Naive thymus-derived CD8-positive, alpha-beta T cell (primary cell): ENCODE measurements at places on chromosomes 3 and 15. TPM values are rescaled to one million over a fixed set of nuclear protein-coding genes. Genes with fewer than 3 reads are reported as not detected.

TRIM71 gene
- not detected for total RNA-seq

ANKUB1 gene
- total RNA-seq, result not detected

LARP6 gene
- not detected for total RNA-seq

CCDC13 gene
- 0.73 TPM for total RNA-seq

NR2E3 gene
- not detected for total RNA-seq

- H3K27ac ChIP-seq, result no peak overlapping the region
- no peaks in the 10 kb centered on the region for H3K27me3 ChIP-seq
- H3K4me1 ChIP-seq, result no peaks in the 10 kb centered on the region
- no peak for DNase-seq
- H3K4me3 ChIP-seq, result no peak overlapping the region
Measured at GRCh38 chr15:52615302-52615701, 46.5 kb upstream of the ARPP19 start.

DNA sequence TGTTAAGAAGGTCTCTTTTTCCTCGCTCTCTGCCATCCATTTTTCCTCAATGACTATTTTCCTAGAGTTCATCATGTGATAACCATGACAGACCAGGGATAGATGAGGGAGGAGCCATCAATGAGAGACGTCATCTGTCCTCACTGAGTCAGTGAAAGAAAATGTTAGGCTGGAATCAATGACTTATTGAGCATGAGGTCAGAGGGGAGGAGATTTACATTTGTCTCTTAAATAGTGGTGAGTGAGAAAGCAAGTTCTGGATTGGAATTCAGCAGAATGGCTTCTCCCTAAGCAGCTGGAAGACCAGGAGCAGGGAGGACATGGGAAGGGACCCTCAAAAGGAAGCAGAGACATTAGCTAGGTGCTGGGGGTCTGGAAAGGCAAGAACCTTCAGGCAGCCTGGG lies 28.2 kb upstream of the USP3 start:
- no peaks in the 10 kb centered on the region for H3K27me3 ChIP-seq
- H3K27ac ChIP-seq, result no peak overlapping the region
- H3K4me1 ChIP-seq, result peaks cover 70% of the 10 kb centered on the region
- H3K4me3 ChIP-seq, result no peak overlapping the region
- DNase-seq, result no peak
- no peaks in the 10 kb centered on the region for H3K36me3 ChIP-seq

DNA sequence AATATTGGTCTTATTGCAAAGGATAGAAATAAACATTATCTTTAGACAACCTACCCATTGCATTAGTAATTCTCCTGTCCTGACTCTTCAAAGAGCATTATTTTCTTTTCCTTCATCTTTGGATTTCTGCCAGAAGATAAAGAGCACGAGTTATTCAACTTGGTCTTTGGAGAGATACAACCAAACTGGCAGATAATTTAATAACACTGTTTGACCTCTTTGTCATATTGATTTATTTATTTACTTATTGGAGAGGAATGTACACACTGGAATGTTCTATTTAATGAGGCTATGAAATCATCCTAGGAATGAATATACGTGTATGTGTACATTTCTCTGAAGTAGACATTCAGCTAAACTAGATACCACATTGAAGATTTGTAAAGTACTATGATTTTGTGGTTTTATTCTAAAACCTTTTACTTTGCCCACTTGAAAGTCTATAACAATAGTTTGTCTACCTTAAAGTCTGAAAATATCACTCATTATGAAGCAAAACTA lies 462.1 kb downstream of the C3orf38 start:
- no peaks in the 10 kb centered on the region for H3K27me3 ChIP-seq
- H3K4me3 ChIP-seq, result no peak overlapping the region
- no peak for DNase-seq
- H3K36me3 ChIP-seq, result no peaks in the 10 kb centered on the region
- no peaks in the 10 kb centered on the region for H3K4me1 ChIP-seq

DNA sequence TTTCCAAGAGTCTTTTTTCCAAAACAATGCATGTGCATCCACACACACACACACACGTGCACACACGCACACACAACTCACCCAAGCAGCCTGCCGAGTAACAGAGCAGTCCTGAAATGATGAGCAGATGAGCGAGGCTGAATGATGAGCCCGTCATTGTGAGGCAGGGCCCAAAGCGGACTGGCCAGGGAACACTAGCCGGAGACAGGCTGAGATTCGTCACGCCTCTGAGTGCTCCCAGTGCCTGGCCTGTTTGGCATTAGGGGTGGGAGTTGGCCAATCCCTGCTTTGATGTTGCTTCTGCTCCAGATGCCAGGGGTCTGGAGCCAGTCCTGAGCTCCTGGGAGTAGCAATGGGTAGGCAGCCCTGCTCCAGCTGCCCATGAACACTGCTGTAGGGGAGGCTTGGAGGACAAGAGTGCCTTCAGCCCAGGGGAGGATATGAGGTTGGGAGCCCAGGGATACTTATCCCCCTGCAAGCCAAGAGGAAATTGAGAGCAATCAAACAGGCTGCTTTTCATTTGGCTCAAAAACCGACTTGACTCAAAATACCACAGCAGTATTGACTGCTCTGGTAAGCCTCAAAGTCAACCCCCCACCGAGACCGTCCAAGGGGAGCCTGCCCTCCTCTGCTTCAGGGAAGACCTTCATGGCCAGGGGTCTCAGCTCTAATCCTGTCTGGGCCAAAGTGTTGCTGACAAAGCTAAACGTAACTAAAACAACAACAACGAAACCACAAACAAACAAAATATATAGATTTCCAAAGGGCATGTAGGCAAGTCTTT lies 22.9 kb downstream of the COLQ start:
- no peak overlapping the region for H3K27ac ChIP-seq
- no peak for DNase-seq
- no peaks in the 10 kb centered on the region for H3K36me3 ChIP-seq
- H3K27me3 ChIP-seq, result no peaks in the 10 kb centered on the region
- no peak overlapping the region for H3K4me3 ChIP-seq

- no peak overlapping the region for H3K4me3 ChIP-seq
- no peaks in the 10 kb centered on the region for H3K36me3 ChIP-seq
- no peaks in the 10 kb centered on the region for H3K27me3 ChIP-seq
- no peak overlapping the region for H3K27ac ChIP-seq
Measured at GRCh38 chr3:178849199-178849910, 222.3 kb downstream of the ZMAT3 start.

GRCh38 chr15:69215314-69216035 lies 55.0 kb downstream of the GLCE start:
- H3K27me3 ChIP-seq, result no peaks in the 10 kb centered on the region
- H3K4me3 ChIP-seq, result no peak overlapping the region
- no peaks in the 10 kb centered on the region for H3K4me1 ChIP-seq
- peaks cover 6% of the 10 kb centered on the region for H3K36me3 ChIP-seq
- H3K27ac ChIP-seq, result no peak overlapping the region
- no peak for DNase-seq

DNA sequence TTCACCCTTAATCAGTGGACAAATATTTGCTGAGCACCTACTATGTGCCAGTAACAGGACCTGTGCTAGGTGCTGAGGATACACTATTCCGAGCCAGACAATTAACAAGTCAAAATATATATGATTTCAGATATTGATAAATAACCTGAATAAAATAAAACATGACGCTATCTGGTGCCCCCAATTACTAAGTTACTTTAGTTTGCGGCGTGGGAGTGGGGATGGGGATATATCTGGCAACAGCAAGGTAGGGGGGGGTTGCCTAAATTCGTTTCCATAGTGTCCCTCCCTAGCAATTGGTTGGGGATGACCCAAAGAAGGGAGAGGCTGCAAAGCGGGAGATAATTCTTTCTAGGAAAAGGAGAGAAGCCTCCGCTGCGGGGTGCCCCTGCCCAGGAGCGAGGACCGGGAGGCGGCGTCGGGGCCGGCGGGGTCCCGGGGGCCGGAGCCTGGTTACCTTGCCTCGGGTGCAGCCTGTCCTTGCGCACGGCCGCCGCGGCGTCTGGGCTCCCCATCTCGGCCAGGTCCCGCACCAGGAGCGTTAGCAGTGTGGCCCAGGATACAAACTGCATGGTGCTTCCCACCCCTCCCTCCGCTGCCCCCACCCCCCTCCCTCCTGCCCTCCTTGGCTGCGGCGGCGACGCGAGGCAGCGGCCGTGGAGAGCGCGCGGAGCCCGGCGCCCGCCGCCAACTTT lies 567 bp downstream of the ADAMTS9 start:
- H3K4me3 ChIP-seq, result no peak overlapping the region
- peaks cover 6% of the 10 kb centered on the region for H3K4me1 ChIP-seq
- peaks cover 30% of the 10 kb centered on the region for H3K27me3 ChIP-seq
- H3K27ac ChIP-seq, result no peak overlapping the region
- no peaks in the 10 kb centered on the region for H3K36me3 ChIP-seq

DNA sequence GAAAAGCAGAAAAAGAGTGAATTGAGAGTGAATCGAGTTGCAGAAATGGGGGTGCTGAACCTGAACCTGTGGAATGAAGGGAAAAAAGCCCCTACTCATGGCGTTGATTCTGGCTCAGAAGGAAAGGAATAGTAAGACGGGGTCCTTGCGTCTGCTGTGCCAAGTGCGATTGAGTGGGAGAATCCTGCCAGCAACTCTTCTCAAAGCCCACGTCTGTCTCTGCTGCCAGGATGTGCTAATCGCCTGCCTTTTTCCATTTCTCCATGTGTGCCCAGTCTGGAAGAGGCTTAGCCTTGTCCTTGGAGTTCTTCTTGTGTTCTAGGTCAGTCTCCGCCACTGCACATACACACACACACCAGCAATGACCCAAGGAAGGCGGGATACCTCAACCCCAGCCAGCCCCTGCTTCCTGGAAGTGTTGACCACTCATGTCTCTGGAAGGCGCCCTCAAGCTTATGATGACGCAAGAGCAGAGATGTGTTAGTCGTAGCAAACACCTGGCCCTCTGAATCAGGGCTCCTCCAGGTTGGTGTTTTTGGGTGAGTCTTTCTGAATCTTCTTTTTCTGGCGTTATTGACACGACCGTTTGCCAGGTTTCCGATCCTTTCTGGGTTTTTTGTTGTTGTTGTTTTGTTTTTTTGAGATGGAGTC lies 262.4 kb upstream of the PROK2 start:
- DNase-seq, result no peak
- H3K4me3 ChIP-seq, result no peak overlapping the region
- no peaks in the 10 kb centered on the region for H3K4me1 ChIP-seq
- H3K27me3 ChIP-seq, result no peaks in the 10 kb centered on the region
- no peak overlapping the region for H3K27ac ChIP-seq

DNA sequence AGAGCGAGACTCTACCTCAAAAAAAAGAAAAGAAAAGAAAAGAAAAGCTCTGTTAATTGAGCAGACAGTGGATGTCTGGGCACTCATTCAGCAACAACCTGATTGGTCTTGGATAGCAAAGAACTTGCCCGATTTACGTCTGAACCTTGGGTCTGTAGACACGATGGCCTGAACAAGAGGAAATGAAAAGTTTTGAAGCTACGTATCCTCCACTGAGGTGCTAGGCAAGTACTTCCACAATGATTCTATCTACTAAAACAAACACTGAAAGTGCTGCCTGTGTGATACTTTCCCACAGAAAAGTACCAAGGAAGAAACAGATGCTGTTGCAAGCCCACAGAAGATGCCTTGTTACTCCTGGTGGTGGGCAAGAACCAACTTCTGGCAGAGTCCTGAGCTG lies 21.8 kb upstream of the MUSTN1 start:
- H3K27ac ChIP-seq, result no peak overlapping the region
- H3K27me3 ChIP-seq, result no peaks in the 10 kb centered on the region

DNA sequence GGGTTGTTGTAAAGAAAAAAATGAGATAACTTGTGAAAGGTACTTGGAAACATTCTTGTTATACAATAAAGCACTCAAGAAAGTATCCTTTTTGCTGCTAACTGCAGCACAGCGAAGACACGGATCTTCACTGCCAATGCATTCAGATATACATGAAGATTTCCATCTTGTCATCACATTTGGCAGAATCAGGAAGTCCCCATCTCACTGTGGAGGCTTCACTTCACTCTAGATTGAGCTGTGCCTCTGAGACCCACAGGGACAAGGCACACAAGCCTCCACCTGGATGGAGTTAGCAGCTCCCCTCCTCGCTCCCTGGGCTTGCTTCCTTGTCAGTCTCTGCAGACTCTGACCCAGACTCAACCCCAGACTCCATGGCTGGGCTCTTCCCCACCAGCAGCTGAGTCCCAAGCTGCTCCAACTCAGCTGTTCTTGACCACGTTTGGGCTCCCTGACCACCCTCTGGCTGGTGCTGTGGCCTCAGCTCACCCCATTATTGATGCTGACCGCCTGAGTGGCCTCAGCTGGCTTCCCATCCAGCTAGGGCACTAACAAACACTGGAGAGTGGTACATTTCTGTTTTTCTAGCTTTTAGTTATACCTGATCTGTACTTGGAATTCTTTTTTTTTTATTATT lies 45.4 kb upstream of the SMAD3 start:
- no peaks in the 10 kb centered on the region for H3K4me1 ChIP-seq
- no peak for DNase-seq
- no peak overlapping the region for H3K4me3 ChIP-seq
- H3K27me3 ChIP-seq, result no peaks in the 10 kb centered on the region
- no peaks in the 10 kb centered on the region for H3K36me3 ChIP-seq
- H3K27ac ChIP-seq, result no peak overlapping the region

DNA sequence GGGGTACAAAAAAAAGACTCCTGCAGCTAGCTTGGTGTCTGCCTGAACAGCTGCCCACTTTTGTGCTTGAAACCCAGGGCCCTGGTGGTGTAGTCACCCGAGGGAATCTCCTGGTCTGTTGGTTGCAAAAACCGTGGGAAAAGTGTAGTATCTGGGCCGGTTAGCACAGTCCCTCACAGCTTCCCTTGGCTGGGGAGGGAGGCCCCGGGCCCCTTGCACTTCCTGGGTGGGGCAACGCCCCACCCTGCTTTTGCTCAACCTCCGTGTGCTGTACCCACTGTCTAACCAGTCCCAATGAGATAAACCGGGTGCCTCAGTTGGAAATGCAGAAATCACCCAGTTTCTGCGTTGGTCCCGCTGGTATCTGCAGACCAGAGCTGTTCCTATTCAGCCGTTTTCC lies 211.7 kb upstream of the ZPLD1 start:
- H3K36me3 ChIP-seq, result no peaks in the 10 kb centered on the region
- H3K27ac ChIP-seq, result no peak overlapping the region
- H3K4me3 ChIP-seq, result peak overlapping the region; percentile 4
- no peak for DNase-seq

DNA sequence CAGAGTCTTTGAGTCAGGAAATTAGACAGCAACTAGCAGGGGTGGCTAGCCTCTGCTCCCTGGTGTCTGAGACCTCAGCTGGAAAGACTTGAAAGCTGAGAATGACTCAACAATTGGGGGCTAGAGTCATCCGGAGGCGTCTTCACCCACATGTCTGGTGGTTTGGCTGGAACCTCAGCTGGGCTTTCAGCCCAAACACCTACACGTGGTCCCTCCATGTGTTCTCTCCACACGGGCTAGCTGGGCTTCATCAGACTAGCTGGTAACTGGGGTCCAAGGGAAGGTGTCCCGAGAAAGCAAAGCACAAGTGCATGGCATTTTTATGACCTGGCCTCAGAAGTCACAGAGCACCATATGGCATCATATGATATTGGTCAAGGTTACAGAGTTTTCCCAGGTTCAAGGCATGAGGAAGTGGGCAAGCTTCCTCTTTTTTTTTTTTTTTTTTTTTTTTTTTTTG lies 19.9 kb upstream of the ABHD2 start:
- H3K4me3 ChIP-seq, result no peak overlapping the region
- DNase-seq, result no peak
- peaks cover 3% of the 10 kb centered on the region for H3K27me3 ChIP-seq
- H3K4me1 ChIP-seq, result no peaks in the 10 kb centered on the region
- H3K36me3 ChIP-seq, result peaks cover 10% of the 10 kb centered on the region
